ENCODE measurements at places on chromosomes 12 and 14.

GRCh38 chr14:77142005-77142800 lies 612 bp upstream of the ZDHHC22 start:
- DNase-seq = no peak

DNA sequence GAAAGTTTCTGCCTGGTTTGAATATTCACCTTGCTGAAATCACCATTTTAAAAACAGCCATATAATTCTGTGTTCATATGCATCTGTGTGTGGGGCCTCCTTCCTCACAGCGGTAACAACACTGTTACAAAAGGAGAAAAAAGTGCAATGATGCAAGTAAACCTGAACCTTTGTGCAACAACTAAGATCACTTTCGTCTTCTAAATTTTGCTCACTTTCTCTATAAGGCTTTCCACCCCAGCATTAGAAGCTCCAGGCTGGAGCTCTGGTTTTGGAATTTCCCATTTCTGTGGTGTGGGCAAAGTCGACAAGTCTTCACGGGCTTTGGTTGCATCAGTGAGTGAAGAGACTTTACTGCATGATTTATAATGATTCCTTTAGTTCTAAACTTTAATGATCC lies 18.4 kb downstream of the FGD6 start:
- DNase-seq = no peak

DNA sequence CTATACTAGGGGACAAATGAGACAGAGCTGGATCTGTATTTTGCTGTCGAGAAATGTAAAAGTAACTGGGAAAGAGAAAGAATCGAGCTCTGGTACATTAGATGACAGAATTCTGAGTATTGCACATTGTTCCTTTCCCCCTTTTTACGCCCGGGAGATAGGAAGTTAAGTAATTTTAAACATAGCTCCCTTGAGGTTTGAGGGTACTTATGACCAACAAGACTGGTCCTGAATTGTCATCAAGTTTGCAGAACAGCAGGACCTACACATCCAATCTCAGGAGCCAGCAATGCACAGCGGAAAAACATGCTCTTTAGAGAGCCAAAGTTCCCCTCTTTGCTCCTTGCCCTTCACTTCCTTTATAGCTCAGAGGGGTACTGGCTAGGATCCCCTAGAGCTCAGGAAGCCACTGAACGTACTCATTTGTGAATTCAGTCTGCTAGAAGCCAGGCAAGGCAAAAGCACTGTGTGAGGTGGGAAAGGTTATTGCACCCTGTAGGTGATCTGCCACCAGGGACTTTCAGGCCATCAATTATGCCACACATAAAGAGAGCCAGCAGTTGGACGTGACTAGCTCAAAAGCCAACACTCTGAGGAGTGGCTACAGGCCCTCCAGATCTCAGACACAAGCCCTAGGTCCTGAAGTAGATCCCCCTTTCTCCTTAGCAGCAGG lies 333.8 kb downstream of the KCNH5 start:
- DNase-seq = no peak

DNA sequence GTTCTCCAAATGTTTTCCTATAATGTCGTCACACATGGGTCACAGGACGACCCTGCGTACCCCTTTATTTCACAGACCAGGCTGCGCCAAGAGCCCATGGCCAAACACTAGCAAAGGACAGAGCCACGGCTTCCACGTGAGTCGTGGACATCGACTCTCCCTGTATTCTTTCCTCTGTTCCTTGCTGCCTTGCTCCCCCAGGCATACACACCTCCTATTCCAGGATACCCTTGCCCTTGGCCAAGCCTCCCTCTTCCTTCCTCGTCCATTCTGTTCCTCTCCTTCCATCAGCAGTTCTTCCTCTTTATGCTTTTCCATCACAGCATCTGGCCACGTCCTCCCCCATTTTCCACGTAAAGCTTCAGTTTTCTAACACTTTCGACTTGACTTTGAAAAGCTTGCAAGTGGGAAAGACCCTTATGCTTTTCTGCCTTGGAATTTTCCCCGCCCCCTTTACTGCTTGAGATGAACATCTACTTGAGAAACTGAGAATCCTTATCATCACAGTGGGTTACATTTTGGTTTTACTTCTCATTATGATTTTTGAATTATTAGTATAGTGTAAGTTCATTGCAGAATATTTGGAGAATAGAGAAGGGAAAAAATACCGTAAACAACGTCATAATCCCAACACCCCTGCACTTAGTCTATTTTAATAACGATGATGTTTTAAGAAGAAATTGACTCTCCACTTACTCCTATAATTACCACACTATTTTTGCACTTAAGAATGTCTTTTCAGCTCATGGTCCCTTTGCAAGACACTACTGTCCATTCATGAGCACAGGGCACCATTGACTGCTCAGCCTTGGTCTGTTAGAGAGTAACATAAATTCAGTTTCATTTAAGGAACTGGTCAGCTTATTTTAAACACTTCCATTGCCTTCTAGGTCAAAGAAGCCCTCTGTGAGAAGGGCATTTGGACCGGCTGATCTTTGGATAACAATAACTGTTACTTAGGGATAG lies 15.8 kb upstream of the NINJ2 start:
- DNase-seq = no peak

DNA sequence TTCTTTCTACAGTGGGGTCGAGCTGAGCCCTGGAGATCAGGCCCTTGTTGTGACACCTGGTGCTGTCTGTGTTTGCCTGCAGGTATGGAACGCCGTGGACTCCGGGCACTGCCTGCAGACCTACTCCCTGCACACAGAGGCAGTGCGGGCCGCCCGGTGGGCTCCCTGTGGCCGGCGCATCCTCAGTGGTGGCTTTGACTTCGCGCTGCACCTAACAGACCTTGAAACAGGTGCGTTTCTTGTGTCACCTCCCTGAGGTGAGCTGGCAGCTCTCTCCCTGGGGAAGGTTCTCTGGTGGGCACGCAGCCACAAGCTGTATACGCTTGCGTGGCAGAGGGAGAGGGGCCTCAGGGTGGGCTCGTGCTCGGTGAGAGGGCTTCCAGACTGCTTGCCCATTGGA lies 119.3 kb downstream of the BEGAIN start:
- no peak for DNase-seq

GRCh38 chr12:58747533-58747932 lies 172.8 kb downstream of the LRIG3 start:
- no peak for DNase-seq

GRCh38 chr12:12387501-12387900 lies 30.6 kb downstream of the BORCS5 start:
- DNase-seq = peak; percentile 40

- DNase-seq = no peak
These were observed 14.2 kb downstream of the BCL11B start for GRCh38 chr14:99257673-99258221.

DNA sequence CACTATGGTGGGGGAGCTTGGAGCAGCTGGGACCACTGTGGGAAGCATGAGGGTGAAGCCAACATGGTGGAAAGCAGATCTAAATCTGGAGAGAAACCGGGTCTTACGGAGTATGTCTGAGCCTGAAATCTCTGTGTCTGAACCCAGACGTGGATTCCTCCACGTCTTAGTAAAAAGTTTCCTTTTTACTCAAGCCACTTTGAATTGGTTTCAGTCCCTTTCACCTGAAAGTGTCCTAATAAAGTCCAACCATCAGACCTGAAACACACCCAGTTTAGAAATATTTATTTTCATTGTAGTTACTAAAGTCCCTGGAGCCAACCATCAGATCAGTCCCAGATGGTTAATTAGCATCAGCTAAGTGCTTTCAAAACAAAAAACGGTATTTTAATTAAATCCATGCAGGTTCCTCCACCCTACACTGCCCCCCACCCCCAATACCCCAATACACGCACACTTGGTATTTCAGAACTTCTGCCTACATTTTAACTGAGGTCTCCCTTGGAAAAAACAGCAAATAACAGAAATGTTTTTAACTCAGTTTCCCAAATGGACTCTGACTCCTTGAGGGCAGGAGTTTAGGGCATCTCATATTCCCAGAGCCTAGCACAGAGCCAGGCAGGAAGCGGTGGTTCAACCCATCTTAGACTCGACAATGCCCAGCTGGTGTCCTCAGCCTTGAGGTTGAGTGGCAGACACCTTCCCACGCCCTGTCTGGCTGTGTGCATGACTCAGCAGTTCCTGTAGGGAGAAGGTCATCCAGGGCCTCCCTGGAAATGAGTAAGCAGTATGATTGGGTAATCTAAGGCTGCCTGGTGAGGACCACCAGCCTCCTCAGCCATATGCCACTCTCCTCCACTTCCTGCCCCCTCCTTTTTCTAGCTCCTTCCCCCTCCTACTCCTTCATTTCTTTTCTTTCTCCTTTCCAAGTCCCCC lies 175.8 kb downstream of the TTC8 start:
- DNase-seq = peak; percentile 92

GRCh38 chr14:99812096-99812750 lies 19.0 kb downstream of the EML1 start:
- DNase-seq = no peak

DNA sequence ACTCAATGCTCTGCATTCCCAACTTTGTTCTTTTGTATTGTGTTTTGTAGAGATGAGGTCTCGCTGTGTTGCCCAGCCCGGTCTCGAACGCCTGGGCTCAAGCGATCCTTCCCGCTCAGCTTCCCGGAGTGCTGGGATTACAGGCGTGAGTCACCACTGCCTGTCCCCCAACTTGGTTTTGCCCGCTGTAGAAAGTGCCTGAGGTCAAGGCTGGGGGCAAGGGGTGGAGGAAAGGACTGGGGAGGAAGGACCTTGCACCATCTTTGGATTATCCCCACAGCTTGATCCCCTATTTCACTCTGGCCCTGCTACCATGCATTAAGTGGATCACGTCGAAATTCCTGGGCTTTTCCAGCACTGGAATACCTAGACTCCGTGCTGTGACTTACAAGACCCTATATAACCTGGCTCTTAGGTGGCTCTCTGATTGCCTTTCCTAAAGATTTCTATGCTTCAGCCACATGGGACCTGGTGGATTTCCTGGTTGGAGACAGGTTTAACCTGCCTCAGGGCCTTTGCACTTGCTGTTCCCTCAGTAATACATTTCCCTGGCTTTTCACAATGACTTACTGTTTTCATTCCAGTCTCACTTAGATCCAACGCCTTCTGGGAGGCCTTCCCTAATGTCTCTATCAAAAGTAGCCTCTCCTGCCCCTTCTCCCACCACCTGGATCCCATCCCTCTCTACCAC lies 608 bp upstream of the PIANP start:
- DNase-seq = no peak

DNA sequence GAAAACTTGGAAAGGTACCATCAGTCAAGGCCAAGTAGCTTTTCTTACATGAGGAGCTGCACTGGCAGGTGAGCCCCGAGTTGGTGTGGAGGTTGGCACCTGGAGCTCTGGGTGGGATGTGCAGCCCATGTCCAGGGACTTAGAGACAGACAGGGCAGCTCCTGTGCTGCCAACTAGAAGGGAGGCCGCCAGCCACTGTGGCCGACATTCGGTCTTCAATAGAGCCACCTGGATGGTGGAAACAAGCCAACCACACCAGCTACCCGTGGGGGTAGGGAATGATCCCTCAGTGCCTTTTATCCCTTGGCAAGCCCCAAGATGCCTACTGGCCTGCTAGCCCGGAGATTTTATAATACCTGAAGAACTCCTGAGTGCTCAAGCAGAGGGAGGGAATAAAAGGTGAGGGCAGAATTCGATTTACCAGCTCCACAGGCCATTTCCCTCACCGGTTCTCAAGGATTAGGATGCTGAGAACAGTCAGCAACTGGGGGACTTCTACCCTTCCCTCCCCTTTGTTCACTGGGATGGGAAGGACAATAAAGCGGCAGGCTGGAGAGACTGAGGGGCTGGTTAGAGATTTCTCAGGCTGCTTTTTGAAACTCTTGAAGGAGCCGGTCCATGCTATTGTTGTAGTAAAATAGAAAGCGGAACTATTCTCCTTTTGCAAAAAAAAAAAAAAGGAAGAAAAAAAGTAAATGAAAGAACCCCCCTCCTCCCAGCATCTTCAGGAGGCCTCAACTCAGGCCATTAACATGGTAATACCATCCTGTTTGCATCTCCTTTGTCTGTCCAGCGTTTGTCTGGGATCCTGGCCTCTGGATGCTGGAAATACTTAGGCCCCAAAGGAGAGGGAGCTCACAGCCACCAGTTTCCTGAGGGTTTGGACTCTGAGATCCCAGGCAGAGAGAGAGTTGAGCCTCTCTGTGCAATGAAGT lies 321.6 kb downstream of the ZFP36L1 start:
- DNase-seq = no peak

DNA sequence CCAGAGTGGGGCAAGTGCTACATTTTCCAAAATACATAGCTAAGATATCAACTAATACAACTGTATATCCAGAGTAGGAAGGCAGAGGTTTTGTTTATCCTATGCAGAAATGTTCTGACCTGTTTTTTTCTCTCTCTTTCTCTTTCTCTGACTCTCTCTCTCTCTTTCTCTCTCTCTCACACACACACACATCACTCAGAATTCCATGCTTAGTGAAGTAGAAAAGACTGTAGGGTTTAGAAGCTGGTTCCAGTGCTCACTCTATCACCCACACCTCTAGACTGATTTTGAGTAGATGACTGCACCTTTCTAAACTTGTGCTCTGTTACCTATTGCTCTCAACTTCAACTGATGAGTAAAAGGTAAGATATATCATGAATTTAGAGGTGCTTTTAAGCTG lies 356.7 kb downstream of the LRIG3 start:
- no peak for DNase-seq

- peak; percentile 13 for DNase-seq
These were observed 438.9 kb downstream of the ADAMTS20 start for GRCh38 chr12:43113135-43113534.

- DNase-seq = no peak
These were observed 916.5 kb downstream of the AACS start for GRCh38 chr12:125981610-125982253.

GRCh38 chr12:14239350-14239934 lies 126.0 kb upstream of the ATF7IP start:
- no peak for DNase-seq

GRCh38 chr12:105420659-105421240 lies 90.3 kb downstream of the C12orf75 start:
- peak; percentile 64 for DNase-seq

GRCh38 chr14:68131907-68132306 lies 312.3 kb downstream of the RAD51B start:
- no peak for DNase-seq

DNA sequence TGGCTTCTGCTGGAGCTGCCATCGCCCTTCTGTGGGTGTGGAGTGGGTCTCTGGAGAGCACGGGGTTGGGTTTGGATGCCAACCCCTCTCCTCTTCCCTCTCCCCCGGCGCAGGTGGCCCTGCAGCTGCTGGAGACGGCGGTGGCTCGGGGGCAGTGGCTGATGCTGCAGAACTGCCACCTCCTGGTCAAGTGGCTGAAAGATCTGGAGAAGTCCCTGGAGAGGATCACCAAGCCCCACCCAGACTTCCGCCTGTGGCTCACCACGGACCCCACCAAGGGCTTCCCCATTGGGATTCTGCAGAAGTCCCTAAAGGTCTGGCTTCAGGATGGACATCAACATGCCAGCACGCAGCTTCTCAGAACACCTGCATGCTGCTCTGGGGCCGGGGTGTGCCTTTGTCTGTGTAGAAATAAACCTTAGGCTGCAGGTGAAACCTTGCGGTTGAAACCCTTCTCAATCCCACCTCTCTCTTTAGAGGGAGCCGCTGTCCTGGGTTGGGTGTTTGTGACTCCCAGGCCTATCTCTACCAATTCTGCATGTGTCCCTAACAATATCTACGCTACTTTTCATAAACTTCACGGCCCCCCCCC lies 44.3 kb downstream of the CCDC92 start:
- DNase-seq = no peak

- DNase-seq = no peak
These were observed 1.2 kb downstream of the KCNJ8 start for GRCh38 chr12:21773263-21773741.

Measured in fibroblast of the conjunctiva (primary cell).